Cortex of kidney (tissue), 1 donor: ENCODE measurements at places on chromosomes 3 and 15.

DNA sequence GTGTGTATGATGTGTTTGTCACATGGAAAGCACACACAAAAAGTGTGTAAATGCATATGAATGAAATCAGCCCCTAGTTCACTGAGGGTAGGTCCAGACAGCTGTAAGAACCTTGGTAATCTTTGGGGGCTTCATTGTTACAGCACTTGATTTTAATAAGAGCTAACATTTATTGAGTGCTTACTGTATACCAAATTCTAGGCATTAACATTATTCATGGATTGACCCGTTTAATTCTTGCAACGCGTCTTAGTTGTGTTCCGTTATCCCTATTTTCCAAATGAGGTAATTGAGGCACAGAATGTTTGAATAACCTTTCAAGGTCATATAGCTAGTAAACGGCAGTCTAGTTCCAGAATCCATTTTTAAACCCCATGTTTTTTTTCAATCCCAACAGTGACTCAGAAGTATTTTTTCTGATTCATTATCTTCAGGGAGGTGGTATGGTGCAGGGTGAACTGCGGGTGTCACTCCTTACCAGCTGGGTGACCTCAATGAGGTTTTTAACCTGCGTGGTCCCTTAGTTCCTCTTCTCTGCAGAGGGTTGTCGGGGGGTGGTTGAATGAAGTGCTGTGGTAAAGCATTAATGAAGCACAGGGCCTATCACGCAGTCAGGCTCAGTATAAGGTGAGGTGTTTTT lies 14.2 kb downstream of the RAB8B start:
- DNase-seq, result no peak

- no peak for DNase-seq
Measured at GRCh38 chr3:44210967-44211366, 30.7 kb upstream of the TOPAZ1 start.

DNA sequence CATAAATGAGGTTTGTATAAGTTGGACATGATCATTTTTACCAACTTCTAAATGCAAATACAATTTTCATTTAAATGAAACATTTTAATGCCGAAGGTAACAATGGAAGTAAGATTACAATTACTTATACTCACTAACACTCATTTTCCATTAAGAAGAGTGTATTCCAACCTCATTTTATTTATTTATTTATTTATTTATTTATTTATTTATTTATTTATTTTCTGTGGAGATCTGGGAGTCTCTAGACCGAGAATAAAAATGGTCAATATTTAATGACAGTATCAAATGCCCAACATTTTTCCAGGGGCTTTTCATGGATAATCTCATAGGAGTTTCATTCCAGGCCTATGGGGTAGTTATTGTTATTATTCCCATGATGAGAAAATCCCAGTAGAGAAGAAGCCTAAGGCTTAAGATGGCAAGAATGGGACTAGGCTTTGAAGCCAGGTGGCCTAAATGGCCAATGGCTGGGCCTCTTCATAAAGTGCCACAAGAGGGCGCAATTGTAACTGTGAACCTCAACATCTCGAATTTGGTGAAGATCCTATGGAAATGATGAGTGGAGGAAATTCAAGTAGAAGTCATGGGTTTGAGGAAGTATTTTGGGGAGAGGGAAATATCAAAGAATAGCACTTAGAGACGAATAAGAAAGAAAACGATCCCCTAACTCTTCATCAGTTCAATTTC lies 21.3 kb downstream of the VGLL3 start:
- no peak for DNase-seq

DNA sequence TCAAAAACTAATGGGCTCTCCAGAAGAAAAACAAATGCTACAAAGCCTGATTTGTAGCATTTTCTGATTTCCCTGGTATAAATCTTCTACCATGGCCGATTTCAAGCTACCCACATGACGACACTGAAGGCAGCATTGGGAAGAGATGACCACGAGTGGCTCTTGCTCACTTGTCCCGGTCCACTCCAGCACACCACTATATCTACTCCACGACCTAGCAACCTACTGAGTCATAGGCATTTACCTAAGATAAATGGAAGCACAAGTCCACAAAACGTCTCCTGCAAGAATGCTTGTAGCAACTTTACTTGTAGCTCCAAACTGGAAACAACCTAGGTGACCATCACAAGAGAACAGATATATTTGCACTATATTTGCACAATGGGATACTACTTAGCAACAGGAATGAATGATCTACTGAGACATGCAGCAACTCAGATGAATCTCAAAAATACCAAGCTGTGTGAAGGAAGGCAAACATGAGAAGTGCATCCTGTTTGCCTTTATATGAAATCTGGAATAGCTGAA lies 60.8 kb upstream of the HES1 start:
- DNase-seq, result no peak

DNA sequence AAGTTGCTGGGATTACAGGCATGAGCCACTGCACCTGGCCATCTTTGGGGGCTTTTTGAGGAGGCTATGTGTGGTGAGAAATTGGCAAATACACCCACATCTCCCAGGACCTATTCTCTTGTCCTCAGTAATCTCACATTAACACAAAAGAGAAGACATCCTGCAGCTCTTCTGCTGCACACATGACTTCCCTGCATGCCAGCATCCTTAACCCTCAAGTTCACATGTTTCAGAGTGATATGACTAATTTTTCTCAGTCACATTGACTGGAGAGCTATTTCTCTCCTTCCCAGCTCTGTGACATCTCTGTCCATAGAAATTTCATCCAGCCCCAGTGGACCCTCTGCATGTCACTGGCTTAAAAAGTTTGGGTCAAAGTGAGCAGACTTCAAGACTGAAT lies 1.9 kb upstream of the SKIC8 start:
- DNase-seq, result no peak

DNA sequence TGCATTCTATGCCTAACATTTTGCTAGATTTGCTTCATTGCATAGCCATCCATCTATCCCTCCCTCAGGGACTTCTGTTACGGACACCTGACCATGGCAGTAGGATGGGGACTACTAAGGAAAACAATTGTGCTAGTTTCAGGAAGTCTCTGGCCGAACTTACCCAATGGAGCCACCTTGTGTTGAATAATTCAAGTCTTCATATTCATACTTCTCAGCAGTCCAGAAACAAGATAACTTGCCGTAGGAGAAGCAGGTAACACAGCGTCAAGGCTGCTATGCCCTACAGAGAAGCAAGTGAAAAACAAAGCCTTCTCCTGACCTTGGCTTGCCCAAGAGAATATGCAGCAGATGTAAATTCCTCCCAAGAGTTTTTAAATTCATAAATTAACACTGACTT lies 685.3 kb downstream of the GRM7 start:
- no peak for DNase-seq

GRCh38 chr15:85691350-85692240 lies 103.1 kb downstream of the KLHL25 start:
- DNase-seq, result no peak

- no peak for DNase-seq
Measured at GRCh38 chr3:41580274-41580959, 381.1 kb downstream of the CTNNB1 start.

GRCh38 chr15:31270767-31271166 lies 55.9 kb upstream of the KLF13 start:
- DNase-seq, result no peak

DNA sequence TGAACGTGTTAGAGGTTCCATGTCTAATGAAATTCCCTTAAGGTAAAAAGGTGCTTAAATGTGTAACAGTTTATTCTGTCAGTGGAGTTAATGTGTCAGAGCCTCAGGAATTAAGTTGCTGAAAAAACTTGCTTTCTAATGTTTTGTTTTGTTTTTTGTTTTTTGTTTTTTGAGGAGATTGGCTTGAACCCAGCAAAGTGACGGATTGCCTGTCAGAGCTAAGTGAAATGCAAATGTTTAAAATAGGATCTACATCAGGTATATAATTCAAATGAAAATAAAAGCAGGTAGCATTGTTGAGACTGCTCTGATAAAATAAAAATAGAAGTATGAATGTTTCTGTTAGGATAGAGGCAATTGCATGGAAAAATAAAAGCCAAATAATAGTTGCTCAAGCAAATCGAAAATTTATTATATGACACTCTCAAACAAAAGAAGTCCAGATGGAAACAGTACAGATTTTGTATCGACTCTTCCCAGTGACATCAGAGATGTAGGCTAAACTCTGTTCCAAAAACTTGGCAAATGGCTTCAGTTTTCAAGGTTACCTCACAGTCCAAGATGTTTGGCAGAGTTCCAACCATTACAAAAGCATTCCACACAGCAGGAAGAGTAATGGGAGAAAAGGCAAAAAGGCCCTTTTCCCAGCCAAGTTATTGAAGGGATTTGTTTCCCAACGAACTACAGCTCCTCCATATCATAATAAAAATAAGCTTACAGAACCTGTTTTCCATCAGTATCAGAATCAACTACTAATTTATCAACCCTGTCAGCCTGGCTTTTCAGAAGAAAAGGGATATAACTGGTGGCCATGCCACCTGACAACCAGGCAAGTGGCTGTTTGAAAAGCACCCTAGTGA lies 291.0 kb downstream of the TBL1XR1 start:
- no peak for DNase-seq

DNA sequence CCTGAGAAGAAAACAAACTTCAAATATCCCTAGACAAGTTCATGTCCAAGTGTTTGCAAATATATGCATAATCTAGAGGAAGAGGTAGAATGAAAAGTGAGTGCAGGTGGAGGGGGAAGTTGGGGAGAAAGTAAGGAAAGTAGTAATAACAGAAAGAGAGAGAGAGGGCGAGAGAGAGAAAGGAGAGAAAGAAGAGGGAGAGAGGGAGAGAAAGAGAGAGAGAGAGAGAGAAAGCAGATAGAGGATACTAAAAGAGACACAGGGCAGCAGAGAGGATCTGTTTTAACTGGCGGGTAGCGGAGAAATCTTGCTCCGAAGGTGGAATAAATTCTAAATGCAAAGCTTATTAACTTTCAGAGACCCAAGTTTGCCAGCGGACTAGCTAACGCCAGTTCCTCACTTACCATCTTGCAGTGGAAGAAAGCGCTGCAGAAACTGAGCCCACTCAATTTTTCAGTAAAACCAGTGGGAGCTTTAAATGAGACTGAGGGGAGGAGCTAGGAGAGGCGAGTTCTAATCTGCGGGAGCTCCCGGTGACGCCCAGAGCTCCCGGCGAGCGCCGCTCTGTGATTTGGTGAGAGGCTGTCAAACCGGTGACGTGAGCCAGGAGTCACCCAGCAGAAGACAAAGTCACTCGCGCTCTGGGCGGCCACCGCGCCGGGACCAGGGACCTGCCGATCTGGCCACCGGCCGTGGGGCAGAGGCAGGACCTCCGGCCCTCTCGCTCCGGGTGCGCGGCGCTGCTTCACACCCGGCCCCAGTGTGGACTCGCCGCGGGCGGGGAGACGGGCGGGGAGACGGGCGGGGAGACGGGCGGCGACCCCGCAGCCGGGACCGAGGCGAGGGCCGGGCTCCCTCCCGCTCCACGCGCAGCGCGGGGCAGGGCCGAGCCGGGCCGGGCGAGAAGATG lies at the start of gene GMNC:
Gene GMNC (minus strand): TSS at position 486 of the 910 bp plus-strand sequence. CDS start 79 bp downstream, at position 407.
- DNase-seq, result peak; percentile 23

- DNase-seq, result no peak
Measured at GRCh38 chr15:89096664-89097063, 8.4 kb downstream of the ABHD2 start.

DNA sequence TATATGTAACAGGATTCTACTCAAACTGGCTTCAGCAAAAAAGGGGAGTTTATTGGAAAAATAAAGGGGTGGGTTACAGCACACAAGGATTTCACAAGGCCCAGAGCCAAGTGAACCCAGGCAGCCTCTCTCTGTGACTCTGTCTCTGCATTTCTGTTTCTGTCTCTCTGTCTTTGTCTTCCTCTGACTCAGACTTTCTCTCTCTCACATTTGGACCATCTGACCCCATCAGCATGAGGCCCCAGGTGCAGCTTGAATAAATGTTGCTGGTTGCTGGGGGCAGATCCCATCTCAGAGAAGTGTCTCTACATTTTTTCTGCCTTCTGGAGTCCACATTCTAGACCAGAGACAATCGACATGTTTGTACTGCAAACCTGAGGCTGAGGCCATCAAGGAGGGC lies 45.0 kb downstream of the RPLP1 start:
- DNase-seq, result no peak

GRCh38 chr3:50675179-50676030 lies 678 bp downstream of the DOCK3 start:
- no peak for DNase-seq

- no peak for DNase-seq
Measured at GRCh38 chr3:99895703-99896441, 78.2 kb downstream of the CMSS1 start.

DNA sequence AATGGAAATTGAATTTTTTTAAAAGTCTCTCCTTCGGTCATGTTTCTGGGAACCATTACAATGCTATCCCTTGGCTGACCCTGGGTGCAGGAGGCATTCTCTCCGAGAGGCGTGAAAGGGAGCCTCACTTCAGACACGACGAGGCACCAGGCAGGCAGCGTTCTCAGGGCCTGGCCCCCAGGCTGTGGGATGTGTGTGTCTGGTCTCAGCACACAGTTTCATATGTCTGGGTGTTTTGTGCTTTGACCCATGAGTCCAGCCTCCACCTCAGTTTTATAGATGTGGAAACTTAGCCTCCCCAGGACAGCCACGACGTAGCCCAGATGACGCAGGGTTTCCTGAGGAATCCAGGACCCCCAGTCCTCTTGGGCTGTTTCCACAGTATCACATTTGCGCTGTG lies 34.0 kb downstream of the FGD5 start:
- no peak for DNase-seq
